Fibroblast of the aortic adventitia (primary cell): ENCODE measurements at places on chromosomes 4 and X. TPM values are rescaled to one million over a fixed set of nuclear protein-coding genes. Genes with fewer than 3 reads are reported as not detected.

DNA sequence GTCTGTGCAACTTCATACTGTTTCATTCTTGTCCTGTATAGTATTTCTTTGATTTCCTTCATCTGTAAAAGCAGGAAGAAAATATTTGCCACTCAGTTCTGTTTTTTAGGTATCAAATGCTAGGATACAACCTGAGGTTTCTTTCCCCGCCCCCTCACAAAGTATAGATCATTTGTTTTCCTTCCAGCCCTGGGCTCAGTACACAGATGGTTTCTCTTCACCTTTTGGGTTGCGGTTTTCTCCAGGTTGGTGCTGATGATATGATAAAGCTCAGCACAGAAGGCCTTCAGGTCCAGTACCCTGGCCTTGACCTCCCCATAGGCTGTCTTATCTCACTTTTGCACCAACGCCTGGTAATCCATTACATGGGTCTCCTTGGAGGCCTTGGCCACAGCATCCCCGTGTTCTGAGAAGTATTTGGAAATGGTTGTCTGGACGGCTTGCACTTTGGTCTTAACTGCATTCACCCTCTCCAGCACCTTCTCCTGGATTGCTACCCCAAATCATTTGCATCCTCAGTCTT lies 35.2 kb downstream of the PTTG2 start:
- no peak for DNase-seq

DNA sequence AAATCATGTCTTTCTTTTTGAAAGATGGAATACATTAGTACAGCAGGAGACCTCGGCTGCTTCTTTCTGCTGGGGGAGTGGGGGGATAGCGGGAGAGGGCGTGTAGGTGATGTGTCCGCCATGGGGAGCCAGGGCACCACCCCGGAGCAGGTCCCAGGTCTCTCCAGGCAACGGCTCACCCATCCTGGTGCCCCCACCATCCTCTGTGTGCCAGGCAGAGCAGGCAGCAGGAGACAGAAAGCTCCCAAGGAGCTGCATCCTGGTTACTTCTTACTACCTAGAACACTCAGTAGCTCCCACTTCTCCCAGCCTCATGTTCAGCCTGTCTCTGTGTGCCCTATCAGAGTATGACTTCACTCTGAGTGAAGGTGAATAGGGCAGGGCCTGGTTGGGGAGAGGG lies 23.6 kb downstream of the TNIP2 start:
- DNase-seq = no peak

DNA sequence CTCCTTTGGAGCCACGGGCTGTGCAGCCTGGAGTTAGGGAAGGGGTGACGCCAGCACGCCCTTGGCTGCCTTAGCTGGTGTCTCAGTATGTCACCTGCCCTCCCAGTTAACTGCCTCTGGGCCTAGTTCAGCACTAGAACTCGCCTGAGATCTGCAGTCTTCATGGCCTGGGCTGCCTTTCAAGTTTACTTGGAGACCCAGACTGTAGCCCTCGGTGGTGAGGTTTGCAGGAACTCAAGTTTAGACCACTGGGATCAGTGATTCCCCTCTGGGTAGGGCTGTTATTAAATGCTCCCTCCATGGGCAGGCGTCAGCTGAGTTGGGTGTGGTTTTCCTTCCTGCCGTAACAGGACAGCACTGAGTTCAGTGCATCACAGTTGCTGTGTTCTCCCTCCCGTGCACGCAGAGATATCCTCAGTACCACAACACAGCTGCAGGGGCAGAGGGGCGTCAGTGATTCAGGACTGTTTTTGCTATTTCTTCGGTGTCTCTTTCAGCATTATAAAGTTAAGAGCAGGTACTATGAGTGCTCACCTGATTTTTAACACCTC lies 30.5 kb downstream of the PLAC8 start:
- DNase-seq = no peak

DNA sequence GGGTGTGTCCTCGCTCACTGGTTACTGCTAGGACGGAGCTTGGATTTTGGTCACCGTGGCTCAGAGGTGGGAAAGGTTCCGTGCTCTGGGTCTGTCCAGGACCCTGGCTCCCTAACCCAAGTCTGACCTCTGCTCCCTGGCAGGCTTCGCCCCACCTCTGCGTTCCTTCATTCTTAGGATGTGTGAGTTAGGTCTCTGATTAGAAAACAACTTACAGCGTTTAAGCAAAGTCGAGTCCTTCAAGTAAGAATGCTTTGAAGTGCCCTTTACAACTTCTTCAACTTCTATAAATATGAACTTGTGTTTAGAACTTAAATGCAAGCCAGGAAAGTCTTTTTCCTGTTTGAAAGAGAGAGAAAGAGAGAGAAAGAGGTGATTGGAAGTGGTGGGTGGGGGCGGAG lies 891 bp downstream of the TLR2 start:
- DNase-seq = no peak

- DNase-seq = no peak
These were observed 27.4 kb downstream of the GBA3 start for GRCh38 chr4:22720091-22720490.

DNA sequence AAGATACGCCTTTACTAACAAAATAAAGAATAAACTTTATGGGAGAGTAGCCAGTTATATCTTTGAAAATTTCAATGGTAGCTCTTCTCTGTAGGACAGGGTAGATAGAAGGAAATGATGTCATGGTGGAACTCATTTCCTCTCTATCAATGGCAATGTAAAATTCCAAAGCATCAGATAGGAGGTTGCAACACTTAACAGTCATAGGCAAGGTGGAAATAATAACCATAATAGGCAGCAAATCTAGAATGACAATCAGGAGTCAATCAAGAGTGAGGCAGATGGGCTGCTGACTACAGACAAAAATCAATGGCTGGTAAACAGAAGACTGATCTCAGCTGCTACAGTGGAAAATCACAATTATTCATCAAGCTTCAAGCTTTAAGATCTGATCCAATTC lies 53.9 kb upstream of the TET2 start:
- no peak for DNase-seq

DNA sequence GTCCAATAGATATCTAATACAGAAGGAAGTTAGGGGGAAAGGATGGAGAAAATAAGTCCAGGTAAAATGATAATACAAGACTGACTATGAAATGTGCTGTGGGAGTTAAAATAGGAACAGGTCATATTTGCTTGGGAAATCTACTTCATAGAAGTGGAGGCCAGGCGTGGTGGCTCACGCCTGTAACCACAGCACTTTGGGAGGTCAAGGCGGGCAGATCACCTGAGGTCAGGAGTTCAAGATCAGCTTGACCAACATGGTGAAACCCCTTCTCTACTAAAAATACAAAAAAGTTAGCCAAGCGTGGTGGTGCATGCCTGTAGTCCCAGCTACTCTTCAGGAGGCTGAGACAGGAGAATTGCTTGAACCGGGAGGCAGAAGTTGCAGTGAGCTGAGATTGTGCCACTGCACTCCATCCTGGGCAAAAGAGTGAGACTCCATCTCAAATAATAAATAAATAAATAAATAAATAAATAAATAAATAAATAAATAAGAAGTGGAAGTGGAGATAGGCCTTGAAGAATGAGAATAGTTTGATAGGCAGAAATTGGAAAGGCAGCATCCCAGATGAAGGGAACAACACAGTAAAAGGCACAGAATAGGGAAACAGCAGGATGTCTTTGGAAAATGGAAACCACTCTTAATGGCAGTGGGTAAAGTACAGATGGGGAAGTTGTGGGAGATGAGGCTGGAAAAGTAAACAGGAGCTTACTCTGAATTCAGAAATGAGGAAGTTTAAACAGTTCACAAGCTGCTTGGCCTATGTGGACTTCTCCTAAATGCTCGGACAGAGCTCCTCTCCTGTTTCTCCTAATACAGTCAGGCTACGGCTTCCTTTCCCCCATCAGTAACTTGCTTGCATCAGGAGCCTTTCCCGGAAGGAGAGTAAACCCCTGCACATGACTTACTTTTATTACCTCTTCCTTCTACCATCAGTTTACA lies 15.1 kb upstream of the GK start:
- DNase-seq = no peak

GRCh38 chr4:5798462-5798861 lies 87.5 kb downstream of the EVC start:
- DNase-seq = peak; percentile 36

GRCh38 chrX:13646154-13646549 lies 6.8 kb upstream of the TCEANC start:
- peak; percentile 81 for DNase-seq

GRCh38 chr4:30757357-30757756 lies 37.2 kb downstream of the PCDH7 start:
- DNase-seq = peak; percentile 82

DNA sequence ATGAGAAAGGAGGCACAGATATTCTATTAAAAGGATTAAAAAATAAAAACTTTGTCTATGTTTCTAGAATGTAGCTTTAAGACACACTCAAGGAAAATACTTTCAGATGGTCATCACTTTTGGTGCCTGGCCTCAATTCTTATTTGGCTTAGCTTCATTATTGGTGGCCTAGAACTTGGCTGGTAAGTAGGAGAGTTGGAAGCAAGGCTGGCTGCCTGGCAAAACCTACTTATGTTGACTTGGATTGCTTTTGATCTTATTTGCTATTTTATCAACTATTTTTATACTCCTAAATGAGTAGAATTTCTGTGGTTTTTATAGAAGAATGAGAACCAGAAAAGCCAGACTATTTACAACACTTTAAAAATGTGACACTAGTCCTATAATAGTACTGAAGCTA lies 35.3 kb upstream of the JADE3 start:
- DNase-seq = peak; percentile 31

GRCh38 chr4:102244878-102245535 lies 100.3 kb downstream of the SLC39A8 start:
- no peak for DNase-seq

- peak; percentile 78 for DNase-seq
These were observed 38.5 kb upstream of the FGFBP2 start for GRCh38 chr4:16001484-16001858.

GRCh38 chr4:86508436-86508835 lies 85.7 kb upstream of the PTPN13 start:
- DNase-seq = peak; percentile 46

- DNase-seq = peak; percentile 79
These were observed 638.5 kb upstream of the FAM241A start for GRCh38 chr4:111506706-111507105.

DNA sequence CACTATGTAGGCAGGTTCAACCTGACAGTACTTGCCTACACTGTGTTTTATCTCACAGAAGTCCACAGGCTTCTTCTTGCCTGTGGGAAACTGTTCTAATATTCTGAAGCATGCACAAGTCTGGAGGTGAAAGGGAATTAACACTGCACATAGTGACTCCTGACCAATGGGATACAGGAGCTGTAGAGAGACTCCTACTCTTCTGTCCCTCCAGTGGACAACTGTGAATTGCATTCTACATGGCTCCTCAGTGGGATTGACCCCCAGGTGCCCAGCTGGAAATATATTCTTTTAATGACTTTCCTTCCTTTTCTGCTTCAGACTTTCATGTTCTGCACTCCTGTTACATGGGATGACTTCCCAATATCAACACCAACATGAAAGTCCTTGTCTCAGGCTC lies 8.2 kb upstream of the YIPF6 start:
- peak; percentile 27 for DNase-seq

- DNase-seq = no peak
These were observed 53.1 kb downstream of the ABLIM2 start for GRCh38 chr4:8105306-8106100.

- DNase-seq = peak; percentile 91
These were observed 671 bp upstream of the EIF4E start for GRCh38 chr4:98929341-98930267.

DNA sequence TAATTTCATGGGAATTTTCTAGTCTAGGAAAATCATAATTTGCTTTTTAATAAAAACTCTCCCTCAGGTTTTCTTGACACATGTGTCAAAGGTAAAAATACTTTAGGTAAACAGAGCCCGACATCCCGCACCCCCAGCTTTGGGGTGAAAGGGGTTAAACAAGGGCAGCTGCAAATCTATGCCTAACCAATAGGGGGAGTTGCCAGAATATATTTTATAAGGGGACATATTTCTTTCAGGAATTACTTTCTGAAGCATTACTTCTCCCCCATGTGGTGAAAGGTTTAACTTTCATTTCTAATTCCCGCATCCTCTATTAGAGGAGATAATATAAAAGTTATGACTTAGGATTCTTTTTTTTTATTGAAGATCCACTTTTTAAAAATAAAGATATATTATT lies 53.9 kb upstream of the HEPH start:
- DNase-seq = peak; percentile 42

GRCh38 chrX:153769158-153769864 lies 5.3 kb downstream of the PLXNB3 start:
- no peak for DNase-seq

DNA sequence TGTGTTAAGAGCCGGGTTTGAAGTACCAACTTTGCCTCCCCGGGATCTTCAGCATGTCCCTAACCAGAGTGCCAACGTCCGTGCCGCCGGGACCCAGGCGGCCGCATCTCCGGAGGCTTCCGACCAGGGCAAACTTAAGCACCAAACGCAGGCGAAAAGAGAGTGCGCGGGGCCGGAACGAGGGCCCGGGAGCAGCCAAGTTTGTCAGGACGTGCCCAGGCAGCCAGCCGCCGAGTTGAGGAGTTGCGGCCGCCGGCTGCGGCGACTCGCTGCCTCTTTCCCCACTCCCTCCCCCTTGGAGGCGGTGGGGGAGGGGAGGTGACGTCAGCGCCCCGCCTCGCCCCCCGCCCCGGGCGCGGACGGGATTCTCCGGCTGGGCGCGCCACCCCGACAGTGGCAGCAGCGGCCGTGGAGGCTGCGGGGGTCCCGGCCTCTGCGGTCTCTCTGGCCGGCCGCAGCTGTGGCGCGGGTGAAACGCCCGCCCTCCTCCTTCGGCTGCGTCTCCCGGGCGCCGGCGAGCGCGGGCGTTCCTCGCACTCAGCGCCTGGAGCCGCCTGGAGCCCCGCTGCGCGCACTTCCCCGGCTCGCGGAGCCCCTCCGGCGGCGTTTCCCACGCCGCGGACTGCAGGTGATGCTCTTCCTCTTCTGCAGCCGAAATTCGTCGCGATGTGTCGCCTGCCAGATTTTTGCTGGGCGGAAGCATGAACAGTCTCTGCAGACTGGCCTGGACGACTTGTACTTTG lies 2.9 kb upstream of the FAT1 start:
- peak; percentile 57 for DNase-seq

- no peak for DNase-seq
These were observed 29.6 kb upstream of the MBNL3 start for GRCh38 chrX:132518401-132518800.

The CHRDL1 gene
- 1.2 and 4.0 TPM in 2 replicates for total RNA-seq

The TMSB15A gene
- 1.4 TPM in 1 of 2 replicates, not detected in the other for total RNA-seq

The HGFAC gene
- not detected in 2 replicates for total RNA-seq

The SPANXD gene
- total RNA-seq = not detected in 2 replicates

The GLRA2 gene
- total RNA-seq = not detected in 2 replicates

The HDAC8 gene
- total RNA-seq = 18.9 and 20.1 TPM in 2 replicates

The RS1 gene
- total RNA-seq = not detected in 2 replicates

The PDE6B gene
- total RNA-seq = not detected in 2 replicates

The DUSP21 gene
- total RNA-seq = not detected in 2 replicates

The BMPR1B gene
- 2.2 and 13.5 TPM in 2 replicates for total RNA-seq

The SPANXN4 gene
- total RNA-seq = not detected in 2 replicates

The ATP10D gene
- 43.7 and 50.0 TPM in 2 replicates for total RNA-seq

The DCLK2 gene
- 4.5 and 7.1 TPM in 2 replicates for total RNA-seq

The MTMR1 gene
- total RNA-seq = 9.2 and 21.6 TPM in 2 replicates

The TCP11X2 gene
- not detected in 2 replicates for total RNA-seq

The CITED1 gene
- total RNA-seq = not detected in 2 replicates
